Right kidney (tissue), 9 donors: ENCODE measurements at places on chromosomes 5 and 9.

DNA sequence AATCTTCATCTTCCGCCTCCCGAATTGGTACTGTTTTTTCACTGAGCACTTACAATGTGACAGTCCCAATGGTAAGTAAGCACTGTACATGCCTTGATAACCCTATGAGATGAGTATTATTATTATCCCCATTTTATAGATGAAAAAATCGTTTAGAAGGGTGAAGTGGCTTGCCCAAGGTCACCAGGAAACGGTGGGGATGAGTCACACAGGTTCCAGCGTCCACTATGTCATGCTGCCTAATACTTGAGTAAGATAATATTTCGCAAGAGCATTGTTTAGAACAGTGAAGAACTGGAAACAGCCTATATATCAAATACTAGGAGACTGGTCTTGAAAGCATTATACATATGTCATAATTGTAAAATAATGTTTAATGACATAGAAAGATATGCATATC lies 12.9 kb downstream of the HAND1 start:
- DNase-seq: no peak

DNA sequence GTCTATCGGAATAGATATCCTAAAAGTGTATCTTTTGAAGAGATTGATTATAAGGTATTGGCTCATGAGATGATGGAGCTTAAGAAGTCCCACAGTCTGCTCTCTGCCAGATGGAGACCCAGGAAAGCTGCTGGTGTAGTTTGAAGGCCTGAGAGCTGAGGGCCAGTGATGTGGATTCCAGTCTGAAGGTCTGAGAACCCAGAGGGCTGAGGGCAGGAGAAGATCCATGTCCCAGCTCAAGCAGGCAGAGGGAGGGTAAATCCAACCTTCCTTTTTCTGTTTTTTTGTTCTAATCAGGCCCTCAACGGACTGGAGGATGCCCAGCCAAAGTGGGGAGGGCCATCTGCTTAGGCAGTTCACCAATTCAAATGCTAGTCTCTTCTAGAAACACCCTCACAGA lies 11.0 kb upstream of the ABL1 start:
- DNase-seq: no peak

GRCh38 chr5:62475072-62475471 lies 62.5 kb downstream of the IPO11 start:
- no peak for DNase-seq

GRCh38 chr9:100083448-100084127 lies 15.2 kb downstream of the ERP44 start:
- no peak for DNase-seq

DNA sequence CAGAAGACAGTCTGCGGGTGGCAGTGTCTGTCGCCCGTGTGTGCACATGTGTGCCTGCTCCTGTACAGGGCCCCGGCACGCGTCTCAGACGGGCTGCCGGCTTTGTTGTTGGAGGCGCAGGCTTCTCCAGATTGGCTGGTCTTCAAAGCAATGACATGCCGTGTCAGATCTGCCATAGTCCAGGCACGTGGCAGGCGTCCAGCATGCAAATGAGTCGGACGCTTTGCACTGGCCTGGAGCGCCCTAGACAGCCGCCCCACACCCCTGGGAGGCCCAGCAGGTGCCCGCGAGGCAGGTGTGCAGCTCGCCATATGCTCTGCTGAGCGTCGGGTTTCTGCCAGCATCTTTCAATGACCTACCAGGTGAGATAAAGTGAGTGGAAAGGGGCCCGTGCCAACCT lies 71.5 kb downstream of the GADD45G start:
- DNase-seq: no peak

GRCh38 chr9:134313470-134313869 lies 12.8 kb upstream of the RXRA start:
- DNase-seq: no peak

GRCh38 chr5:176772271-176773210 lies 37.8 kb upstream of the UNC5A start:
- no peak for DNase-seq

DNA sequence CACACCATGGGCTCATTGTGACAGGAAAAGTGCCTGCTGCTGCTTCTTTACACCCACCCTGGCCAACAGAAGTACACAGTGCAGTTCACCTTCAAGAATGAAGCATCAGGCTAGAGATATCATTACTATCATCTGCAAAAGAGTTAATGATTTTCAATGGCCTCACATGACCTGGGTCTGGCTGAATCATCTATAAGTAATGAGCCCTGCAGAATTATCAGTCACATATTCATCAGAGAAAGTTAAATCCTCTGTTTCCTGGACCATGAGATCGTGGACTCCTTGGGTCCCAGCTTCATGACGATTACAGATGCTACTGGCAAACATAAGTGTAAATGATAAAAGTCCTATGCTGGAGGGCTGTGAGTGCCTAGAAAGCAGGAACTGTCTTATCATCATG lies 8.3 kb downstream of the BAG1 start:
- DNase-seq: no peak

DNA sequence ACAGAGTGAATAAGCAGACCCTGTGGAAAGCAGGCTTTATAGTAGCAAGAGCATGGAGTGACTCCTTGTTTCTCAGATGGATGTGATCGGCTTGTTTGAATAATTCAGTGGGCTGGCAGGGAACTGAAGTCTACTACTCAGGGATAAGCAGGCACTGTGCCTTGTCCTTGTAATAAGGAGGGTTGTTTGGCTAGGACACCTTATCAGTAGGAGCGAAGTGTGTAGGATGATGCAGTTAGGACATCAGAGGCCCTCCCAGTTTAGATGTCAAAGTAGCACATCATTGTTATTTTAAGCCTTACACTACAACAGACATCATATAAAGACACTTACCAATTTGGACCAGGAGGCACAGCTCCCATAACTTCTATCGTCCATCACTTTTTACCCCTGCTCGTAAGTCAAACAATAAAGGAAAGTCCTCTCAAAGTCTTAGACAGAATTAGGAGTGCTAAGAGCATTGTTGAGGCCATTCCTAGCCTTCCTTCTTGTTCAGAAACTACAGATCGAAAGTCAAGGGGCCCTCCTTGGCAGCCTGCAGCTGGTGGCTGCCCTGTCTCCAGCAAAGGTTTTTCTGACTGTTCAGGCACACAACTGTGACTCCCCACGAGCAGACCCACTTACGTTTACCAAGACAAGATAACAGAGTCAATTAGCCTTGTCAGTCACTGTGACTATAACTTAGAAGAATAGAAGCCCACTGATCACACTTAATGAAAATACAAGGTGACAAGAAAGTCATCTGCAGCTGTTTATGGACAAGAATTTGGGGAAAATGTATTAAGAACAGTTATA lies 218.6 kb downstream of the SNX18 start:
- no peak for DNase-seq

GRCh38 chr9:137030006-137030405 lies 1.9 kb downstream of the FUT7 start:
- no peak for DNase-seq

GRCh38 chr5:103436112-103436511 lies 126.5 kb downstream of the NUDT12 start:
- no peak for DNase-seq

DNA sequence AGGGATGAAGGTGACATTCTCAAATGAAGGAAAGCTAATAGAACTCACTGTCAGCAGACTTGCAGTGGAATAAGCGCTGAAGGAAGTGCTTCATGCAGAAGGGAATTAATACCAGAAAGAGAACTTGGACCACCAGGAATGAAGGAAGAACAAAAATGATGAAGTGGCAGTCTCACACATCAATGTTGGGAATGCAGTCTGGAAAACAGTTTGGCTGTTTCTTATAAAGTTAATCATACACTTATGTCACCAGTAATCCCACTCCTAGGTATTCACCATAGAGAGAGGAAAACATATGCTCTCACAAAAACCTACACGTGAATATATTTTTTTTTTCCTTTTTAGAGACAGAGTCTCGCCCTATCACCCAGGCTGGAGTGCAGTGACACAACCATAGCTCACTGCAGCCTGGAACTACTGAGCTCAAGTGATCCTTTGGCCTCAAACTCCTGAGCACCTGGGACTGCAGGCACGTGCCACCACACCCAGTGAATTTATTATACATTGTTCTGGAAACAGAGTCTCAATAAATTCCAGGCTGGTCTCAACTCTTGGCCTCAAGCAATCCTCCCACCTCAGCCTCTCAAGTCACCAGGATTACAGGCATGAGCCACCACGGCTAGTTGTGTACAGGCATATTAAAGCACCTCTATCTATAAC lies 81.2 kb downstream of the ROR2 start:
- no peak for DNase-seq

DNA sequence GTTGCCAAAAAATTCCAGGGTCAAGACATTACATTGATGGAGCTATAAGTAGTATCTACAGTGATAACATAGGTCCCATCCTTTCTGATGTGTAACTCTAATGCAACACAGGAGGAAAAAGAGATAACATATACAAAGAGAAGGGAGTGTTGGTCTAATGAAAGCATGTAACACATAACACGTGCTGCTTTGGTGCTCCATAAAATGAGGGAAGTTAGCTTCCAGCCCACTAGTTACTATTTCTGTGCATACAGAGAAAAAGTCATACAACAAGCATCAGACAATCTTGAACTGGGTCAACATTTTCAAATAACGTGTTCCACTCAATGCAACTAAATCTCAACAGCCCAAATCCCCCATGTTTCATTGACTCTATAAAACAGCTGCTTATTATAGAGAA lies 11.7 kb downstream of the MLLT3 start:
- no peak for DNase-seq

GRCh38 chr9:83656952-83657351 lies 34.0 kb downstream of the IDNK start:
- no peak for DNase-seq

- DNase-seq: no peak
These were observed 65.7 kb upstream of the FANCC start for GRCh38 chr9:95383185-95383676.

- DNase-seq: no peak
These were observed 11.8 kb downstream of the TCERG1 start for GRCh38 chr5:146458894-146459293.

GRCh38 chr5:148719605-148720004 lies 65.3 kb upstream of the HTR4 start:
- DNase-seq: no peak

DNA sequence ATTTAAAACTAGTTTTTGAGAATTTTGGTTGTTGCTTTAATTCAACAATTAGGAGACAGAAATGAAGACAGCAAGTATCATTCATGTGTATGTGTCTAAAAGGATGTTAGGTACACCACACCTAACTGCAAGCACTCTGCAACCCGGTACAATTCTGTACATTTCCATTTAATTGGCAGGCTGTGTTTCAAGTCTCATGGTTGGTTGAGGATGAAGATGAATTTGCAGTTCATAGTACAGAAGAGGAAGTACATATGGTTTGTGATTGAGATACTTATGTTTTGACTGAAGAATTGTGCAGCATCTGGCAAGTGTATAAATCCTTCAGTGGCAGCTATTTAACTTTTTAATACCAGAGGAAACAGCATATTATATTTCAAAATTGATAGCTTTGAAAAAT lies 628.7 kb upstream of the ZNF608 start:
- no peak for DNase-seq

DNA sequence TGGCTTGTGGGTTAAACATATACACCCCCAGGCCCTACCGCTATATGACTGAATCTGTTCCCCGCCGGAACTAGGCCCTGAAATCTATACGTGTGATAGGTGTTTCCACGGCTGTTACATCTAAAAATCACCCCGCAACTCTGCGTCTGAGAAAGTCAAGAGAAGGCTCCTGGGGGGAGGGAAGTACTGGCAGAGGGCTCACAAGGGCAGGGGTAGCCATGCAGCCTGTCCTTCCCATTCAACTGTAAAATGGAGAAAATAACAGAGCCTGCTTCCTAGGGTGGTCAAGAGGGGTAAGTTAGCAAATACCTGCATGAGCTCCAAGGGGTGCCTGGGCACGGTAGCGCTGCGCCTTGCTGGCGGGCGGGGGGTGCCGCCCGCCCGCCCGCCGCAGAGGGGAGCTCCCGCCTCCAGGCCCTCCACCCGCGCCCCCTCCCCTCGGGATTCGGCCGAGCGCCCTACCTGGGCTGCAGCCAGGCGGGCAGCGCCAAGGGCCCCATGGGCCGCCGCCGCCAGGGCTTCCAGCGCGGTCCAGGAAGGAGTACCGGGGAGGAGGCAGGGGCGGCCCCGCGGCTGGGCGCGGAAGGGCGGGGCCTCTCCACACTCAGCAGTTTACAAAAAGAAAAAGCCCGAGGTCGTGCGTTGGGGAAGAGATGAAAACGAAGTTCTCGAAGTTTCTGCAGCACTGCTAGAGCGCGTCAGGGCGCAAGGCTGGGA lies at the start of gene HACD4:
HACD4 (minus strand) TSS at position 550 of the 717 bp plus-strand sequence; CDS start at position 500, 50 bp downstream.
- DNase-seq: peak; percentile 71

DNA sequence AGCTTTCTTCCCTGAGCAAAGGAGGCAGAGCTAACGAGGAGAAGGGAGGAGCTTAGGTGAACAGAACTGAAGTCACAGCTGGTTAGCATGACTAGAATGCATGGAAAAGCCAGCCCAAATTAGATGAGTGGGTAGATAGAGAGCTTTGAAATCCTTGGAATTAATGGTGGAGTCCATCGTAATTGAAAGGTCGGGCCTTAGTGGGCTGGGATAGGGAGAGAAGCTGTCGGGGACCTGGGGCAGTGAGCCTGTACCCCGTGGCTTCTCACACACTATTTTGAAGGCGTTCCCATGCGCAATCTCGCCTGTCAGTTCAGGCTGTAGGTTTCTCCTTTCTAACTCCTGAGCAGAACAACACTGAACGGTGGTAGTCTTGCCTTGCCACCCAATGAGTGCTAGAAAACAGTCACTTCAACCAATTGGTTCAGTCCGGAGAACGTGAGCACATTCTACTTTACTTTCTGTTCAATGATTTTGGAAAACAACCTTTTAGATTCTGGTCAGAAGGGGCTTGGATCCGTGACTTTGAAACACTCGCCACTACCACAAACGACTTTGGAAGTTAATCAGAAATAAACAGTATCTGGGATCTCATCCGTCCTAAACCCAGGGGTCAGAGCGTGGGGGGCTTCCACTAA lies 655 bp upstream of the RAI14 start:
- peak; percentile 85 for DNase-seq

- no peak for DNase-seq
These were observed 5.1 kb downstream of the IQGAP2 start for GRCh38 chr5:76408104-76408654.

DNA sequence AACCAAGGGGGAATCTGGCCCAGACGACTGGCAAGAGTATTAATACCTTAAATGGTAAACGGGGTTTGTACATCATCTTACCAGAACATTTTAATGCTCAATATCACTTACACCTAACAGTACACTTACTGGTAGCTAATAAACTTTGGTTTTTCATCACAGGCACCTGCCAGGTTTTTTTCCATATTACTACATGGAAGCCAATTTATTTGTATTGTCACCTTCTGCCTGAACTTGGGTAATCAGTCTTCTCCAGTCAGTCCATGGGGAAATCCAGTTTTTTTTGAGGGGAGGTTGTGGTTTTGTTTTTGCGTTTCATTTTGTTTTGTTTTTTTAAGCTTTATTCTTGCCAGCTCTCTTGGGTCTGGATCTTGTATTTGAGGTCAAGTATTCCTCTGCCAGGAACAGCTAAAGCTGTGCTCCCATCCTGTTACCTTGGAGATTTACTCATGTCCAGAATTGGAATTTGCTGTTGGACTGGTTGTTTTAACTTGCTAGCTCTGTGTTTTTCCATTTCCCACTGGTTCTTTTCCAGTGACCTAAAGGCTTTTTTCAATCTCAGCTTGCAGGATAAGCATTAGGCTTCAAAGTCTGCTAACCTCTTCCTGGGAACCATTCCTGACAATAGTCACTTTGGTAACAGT lies 11.1 kb upstream of the NADK2 start:
- DNase-seq: no peak

- DNase-seq: no peak
These were observed 12.2 kb upstream of the ADGRD2 start for GRCh38 chr9:124438091-124438490.

- DNase-seq: no peak
These were observed 13.3 kb downstream of the SHC3 start for GRCh38 chr9:89165341-89165740.
